ENCODE measurements at places on chromosomes 6 and 20.
A peak's percentile ranks its signal among the peaks of the same experiment; 100 is the strongest.

DNA sequence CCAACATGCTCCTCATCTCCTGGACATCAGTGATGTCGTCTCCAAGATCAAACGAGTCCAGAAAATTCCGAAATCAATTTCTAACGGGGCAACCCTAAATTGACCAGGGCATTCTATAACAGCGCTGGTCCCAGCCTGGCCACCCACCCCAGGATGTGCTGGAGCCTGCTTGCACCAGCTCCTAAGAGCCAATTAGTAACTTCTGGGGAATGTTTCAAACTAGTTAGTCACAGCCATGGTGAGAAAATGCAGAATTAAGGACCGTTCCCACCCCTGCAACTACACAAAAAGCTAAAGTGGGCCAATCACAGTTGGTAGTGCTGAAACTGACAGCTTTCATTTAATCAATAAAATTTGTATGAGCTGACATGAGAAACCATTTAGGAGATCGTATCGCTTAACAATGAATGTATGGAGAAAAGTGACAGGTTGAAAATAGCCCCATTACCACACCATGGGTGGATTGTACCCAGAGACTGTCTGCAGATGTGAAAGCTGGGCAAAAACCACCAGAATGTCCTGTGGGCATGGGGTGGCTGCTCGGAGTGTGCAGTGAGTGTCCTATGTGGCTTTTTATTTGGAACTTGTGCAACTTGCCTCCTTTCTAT is 165.7 kb upstream of the AFDN start:
- no peak for DNase-seq

GRCh38 chr6:72035966-72036365 is 149.6 kb downstream of the RIMS1 start:
- no peak for DNase-seq

- DNase-seq, result no peak
Observed at GRCh38 chr6:168004945-168005344, 7.5 kb downstream of the KIF25 start.

- peak; percentile 18 for DNase-seq
Observed at GRCh38 chr20:54476169-54477009, 996 bp downstream of the DOK5 start.

GRCh38 chr6:137013031-137013430 is 31.7 kb downstream of the IL20RA start:
- DNase-seq, result peak; percentile 76

All from urothelium cell line (cell line).